Stimulated activated naive CD4-positive, alpha-beta T cell treated with Interleukin-2 at 50 U/mL for 16 hours (primary cell): ENCODE measurements at places on chromosomes 16 and 17.

DNA sequence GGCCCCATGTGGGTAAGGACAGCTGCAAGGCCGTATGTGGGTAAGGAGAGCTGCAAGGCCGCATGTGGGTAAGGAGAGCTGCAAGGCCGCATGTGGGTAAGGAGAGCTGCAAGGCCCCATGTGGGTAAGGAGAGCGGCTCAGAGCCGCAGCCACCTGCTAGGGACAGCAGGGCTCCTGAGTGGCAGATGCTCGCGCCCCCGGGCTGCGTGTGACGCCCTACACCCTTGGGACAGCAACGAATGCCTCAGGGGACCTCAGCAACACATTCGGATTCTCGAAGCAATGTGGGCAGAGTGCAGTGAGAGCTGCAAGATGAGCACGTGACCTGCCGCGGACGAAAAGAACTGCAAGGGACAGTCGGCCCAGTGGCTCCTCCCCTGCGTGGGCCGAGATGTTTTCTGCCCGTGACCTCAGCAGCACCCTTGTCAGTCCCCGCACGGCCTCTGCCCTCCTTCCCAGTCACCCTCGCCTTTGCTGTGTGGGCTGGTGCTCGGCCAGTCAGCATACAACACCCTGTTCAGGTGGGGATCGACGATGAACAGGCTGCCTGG, 9.6 kb upstream of the SLC38A8 start:
- DNase-seq, result no peak

- DNase-seq, result no peak
Measured at GRCh38 chr17:72763981-72764380, 328.5 kb downstream of the SLC39A11 start.

DNA sequence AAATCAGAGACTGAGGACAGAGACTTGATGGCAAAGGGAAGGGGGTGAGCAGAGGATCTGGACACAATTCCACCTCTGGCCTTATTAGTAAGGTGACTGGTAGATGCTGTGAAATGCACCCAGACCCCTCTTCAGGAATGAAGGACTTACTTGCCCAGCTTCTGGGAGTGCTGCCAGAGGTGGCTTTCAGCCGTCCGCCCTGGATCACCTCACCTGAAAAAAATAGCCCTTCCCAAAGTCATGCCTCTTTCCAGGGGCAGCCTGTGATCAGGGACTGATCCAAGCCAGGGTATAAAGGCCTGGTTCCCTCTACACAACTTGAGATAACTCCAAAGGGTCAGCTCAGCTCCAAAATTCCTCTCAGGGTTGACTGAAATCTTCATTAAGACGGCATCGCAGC, 20.4 kb upstream of the TMEM220 start:
- no peak for DNase-seq

DNA sequence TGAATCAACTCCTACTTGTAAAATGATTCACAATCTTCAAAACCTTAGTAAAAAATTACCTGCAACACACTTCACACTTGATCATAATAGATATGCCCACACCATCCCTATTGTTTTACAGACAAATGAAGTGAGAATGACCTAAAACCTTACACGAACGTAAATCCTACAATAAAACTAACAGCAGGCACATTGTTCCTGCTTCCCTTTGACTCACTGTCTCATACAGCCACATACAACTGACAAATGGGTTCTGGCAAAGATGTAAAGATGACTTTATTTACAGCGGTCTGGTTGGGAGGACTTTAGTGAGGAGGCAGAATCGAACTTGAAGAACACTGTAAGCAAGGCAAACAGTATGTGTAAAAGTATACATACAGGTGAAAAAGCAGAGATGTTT, 188.7 kb downstream of the MYO1D start:
- no peak for DNase-seq

GRCh38 chr17:36932694-36933511, 4.4 kb upstream of the LHX1 start:
- no peak for DNase-seq

DNA sequence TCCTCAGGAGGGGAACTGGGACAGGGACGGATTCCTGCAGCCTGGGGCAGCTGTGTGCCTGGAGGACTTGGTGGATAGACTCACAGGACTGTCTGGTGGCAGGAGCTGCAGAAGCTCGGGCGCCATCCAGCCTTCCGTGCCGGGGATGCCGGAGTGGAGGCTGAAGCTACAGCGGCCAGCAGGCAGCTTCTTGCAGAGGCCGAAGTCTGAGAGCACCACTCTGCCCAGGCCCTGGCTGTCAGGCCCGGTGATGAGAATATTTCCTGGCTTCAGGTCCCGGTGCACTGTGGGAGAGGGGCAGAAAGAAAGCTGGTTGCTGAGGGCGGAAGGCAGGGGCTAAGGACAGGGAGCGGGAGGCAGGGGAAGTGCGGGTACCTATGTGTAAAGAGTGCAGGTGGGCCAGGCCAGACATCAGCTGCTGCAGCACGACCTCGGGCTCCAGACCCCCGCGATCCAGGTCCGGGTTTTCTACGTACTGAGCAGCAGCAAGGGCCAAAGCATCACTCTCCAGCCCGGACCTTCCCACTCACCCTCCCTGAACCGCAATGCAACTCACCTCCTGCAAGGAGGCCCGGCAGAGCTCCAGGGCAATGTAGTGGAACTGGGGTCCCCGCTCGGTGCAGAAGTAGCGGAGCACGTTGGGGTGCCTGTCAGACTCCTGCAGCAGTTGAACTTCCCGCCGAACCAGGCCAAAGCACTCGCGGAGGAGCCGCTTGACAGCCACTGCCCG, 16.1 kb downstream of the PLK1 start:
- no peak for DNase-seq

DNA sequence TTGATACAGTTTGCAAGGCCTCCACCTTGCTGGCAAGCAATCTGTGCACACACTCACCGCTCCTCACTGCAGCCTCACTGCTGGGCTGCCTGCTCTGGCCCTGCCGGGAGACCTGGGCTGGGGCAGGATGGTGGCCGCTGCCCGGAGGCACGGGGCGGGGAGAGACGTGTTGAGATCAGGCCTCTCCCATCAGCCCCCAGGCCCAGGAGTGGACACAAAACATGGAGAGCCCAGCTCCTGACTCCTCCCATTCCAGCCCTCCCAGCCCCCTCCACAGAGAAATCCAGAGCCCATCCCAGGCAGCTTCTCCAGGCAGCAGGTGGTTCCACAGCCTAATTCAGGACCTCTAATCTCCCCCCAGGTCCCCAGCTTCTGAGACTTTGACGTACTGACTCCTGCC, 23.1 kb upstream of the RPL38 start:
- no peak for DNase-seq

DNA sequence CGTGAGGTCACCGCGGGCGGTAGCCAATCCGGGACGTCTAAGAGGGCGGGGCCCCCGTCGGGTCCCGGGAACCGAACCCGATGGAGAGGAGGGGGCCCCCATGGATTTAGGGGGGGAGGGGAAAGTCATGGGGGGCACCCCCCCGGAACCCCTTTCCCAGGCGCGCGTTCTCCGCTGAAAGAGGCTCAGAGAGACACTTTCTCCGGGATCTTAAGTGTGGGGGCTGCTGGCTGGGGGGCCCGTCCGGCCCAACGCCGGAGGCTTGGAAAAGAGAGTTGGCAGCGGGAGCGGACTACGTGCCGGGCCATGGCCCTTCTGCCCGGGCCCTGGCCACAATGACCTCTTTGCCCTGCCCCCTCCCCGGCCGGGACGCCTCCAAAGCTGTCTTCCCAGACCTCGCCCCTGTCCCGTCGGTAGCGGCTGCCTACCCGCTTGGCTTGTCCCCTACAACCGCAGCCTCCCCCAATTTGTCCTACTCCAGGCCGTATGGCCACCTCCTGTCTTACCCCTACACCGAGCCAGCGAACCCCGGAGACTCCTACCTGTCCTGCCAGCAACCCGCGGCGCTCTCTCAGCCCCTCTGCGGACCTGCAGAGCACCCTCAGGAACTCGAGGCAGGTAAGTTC, at the start of gene DLX4:
Gene DLX4 (plus strand): TSS at position 57 of the 626 bp plus-strand sequence. CDS start 279 bp downstream, at position 336.
- DNase-seq, result no peak

DNA sequence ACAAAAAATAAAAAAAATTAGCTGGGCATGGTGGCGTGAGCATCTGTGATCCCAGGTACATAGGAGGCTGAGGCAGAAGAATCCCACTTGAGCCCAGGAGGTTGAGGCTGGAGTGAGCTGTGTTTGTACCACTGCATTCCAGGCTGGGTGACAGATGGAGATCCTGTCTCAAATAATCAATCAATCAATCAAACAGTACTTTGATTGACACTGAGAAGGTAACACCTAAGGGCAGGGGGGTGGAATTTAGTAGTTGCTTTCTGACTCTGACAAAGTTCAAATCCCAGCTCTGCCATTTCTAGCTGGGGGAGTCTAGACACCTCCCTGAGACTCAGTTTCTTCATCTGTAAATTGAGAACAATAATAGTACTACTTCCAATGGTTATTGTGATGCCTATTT, 12.0 kb downstream of the SSH2 start:
- no peak for DNase-seq

DNA sequence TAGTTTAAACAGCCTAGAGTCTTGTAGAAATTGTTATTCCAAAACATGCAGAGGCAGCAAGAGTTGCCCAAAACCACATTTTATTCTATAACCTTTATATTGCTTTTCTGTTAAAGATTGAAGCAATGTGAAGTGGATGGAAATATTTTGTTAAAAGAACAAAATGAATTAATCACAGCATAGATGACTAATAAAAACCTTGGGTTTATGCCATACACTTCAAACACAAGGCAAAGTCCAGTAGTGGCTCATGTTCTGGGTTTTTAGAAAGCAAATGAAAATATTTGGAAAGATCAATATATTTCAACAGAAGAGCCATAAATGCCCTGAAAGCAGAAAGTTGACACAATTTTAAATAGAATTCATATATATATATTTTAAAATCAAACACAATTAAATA, 36.7 kb upstream of the ULK2 start:
- no peak for DNase-seq

DNA sequence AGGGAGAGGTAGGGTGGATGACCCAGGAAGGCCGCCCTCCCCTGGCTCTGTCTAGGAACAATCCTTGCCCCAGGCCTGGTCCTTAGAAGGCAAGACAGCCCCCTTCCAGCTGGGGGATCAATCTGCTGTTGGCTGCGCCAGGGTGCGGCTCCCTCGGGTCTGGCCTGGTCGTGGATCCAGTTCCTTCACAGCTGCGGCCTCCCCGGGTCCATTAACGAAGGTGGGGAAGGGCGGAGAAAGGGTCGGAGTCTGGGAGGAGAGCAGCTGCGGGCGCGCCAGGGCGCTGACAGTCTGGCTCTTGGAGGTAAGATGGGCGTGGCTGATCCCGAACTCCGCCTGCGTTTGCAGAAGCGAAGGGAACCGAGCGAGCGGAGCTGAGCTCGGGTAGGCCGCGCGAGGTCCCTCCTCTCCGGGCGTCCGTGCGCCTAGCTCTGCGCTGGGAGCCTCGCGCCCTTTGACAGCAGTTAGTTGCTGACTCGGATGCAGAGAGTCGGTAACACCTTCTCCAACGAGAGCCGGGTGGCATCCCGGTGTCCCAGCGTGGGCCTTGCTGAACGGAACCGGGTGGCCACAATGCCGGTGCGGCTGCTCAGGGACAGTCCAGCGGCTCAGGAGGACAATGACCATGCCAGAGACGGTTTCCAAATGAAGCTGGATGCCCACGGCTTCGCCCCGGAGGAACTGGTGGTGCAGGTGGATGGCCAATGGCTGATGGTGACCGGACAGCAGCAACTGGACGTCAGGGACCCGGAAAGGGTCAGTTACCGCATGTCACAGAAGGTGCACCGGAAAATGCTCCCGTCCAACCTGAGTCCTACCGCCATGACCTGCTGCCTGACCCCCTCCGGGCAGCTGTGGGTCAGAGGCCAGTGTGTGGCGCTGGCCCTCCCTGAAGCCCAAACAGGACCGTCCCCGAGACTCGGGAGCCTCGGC, at the start of gene HSPB9:
Gene HSPB9 (plus strand): TSS at position 434 of the 933 bp plus-strand sequence. CDS start 47 bp downstream, at position 481.
- DNase-seq, result no peak

DNA sequence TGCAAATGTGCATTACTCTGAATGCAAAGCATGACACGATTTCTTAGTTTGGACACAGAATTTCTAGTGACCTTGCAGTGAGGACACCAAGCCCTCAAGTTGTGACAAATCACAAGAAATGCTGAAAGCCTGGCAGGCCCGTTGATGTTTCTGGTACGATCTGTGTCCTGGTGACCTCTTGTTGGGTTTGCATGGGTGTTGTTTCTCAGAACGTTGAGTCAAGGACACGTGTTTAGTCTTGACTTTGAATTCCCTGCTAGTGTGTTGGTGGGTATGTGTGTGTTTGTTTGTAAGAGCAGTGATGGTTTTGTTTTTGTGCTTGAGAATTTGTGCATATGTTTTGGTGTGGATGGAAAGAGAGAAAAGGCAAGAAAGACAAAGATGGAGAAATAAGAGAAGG, 37.8 kb upstream of the MAF start:
- DNase-seq, result no peak

DNA sequence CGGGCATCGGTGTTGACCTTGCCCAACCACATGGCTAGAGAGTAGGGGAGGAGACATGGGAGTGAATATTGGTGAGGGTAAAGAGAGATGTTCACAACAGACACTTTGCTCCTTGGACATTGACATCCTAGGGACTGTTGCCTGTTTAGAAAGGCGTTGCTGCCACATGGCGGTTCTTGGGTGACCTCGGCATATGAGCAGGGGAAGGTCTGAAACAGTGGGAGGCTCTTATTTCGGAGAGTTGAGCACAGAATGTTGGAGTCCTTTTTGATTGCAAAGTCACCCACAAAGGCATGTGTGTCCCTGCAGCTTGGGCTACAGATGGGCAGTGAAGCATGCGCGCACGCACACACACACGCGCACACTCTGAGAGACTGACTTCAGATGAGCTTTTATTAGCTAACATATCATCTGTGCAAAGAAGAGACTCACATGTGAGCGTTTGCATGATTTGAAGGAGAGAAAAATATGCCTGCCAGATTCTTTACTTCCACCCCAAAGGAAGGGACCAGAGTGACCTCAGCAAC, 104.4 kb downstream of the SHISA9 start:
- no peak for DNase-seq

GRCh38 chr16:13568803-13569202, 351.2 kb upstream of the ERCC4 start:
- no peak for DNase-seq
